ENCODE measurements at places on chromosomes 16 and 17.
A peak's percentile ranks its signal among the peaks of the same experiment; 100 is the strongest.

GRCh38 chr17:74730491-74731346 lies 6.3 kb upstream of the RAB37 start:
- DNase-seq: no peak

DNA sequence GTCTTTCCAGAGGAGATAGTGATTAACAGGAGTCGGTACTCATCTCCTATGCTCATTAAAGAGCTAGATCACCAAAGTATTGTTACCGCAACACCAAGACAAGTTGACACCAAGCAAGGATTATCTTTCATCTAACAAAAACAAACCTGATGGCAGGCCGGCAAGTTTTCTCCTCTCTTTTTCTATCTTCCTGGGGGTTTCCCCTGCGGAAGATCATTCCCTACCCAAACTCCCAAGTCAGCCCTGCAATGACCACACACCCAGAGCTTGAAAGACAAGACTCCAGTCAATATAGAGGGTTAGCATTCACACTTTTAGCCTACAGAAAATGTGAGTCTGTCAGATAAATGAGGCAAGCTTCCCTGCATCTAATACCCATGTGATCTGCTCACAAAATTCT lies 312.1 kb downstream of the SOX9 start:
- DNase-seq: no peak

DNA sequence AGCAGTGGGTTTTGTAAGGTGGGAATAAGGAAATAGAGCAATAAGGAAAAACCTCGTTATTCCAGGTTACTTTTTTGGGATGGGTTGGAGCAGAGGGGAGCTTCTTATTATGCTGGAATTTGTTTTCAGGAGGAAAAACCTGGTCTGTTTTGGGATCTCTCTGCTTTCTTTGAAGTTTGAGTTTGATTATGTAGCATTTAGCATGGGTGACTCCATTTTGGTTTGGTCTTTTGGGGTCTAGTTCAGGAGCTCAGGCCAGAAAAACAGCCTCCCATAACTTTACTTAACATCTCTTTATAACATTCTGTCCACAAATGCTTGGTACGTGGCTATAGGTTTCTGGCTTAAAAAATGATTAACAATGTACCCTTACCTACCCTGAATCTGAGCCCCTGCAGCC lies 8.5 kb upstream of the ZG16 start:
- no peak for DNase-seq

DNA sequence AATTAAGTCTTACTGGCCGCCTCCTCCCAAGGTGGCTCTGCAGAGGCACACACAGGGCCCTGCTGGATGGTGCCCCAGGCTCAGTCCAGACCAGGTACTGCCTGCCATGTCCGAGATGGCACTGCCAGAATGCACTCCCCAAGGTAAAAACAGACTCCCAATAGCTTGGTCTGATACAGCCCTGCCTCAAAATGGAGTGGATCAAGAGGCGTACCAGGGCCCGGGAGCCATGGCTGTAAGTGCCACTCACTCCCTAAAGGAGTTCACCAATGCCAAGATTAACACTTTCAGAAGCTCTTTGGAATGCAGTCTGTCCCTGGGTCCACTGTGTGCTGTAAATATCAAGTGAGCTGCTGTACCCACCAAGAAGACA lies 576 bp upstream of the MYO18A start:
- DNase-seq: no peak

GRCh38 chr16:60945225-60945624 lies 1091.0 kb downstream of the CDH8 start:
- DNase-seq: peak; percentile 5

DNA sequence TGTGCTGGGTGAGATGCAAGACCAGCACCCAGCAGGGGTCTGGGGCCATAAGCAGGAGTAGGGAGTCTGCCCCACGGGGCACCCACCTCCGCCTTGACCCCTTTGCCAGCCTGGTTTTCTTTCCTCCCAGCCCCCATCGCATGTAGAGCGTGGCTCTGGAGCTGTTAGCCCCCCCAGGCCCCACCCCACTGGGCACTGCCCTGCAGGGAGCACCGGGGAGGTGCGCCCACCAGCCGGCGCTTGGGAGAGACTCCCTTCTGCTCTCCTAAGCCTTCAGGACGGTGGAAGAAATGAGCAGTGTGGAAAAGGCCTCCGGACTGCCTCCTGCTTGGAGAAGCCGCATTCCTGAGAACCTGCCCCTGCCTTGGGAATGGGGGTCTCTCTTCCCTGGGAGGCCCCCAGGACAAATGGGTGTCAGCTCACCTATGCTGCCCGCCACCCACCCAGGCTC lies 186.2 kb downstream of the IRF8 start:
- DNase-seq: no peak

- no peak for DNase-seq
Observed at GRCh38 chr17:17994271-17995069, 21.8 kb downstream of the DRC3 start.

DNA sequence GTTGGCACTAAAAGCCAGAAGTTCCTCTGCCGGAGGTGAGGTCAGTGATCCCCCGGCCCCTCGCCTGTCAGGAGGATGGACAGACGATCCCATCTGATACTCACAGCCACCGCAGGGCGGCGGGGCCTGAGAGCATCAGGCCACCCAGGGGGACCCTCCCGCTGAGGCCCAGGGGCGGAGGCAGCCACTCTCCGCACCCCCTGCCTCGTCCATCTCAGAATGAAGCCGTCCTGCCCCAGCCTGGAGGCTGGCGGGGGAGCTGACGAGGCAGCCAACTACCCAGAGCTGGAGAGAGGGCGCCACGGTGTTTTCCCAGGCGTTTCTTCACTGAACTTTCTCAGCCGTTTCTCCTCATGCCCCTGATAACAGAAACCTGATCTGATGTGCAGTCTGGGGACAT lies 22.6 kb downstream of the TPSD1 start:
- DNase-seq: no peak

GRCh38 chr17:41456204-41456603 lies 11.0 kb downstream of the KRT32 start:
- no peak for DNase-seq

- DNase-seq: no peak
Observed at GRCh38 chr17:57294629-57295501, 38.5 kb downstream of the MSI2 start.

GRCh38 chr16:30947859-30948666 lies 805 bp upstream of the ORAI3 start:
- DNase-seq: peak; percentile 92

- no peak for DNase-seq
Observed at GRCh38 chr17:9402590-9403199, 172.9 kb downstream of the STX8 start.

DNA sequence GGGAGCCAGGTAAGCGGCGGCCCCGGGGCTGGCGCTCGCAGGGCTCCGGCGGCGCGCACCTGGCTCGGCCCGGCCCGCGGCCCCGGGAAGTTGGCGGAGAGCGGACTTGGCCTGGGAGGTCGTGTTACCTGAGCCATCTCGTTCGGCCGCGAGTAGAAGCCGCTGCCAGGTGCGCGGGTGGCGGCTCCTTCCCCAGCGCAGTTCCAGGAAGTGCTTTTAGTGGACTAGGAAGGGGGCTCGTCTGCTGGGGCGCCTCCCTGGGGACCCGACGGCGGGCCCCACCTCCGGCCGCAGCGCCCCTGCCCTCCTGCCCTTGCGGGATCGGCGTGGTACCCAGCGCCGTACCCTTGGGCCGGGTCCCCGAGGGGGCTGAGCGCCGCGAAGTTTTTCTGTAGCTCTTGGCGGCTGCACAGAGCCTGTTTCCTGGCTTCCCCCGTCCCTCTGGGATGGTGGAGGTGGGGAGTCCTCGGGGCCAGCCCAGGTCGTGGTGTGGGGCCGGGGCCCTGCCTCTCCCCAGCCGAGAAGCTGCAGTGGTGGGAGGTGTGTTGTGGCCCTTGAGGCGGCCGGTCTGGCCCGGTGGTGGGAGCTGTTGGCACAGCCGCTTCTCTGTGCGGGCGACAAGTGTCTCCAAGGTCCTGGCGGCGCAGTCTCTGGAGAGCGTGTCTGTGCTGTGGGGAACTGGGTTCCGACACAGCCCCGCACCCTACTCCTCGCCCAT lies 96.9 kb downstream of the RAB11FIP4 start:
- DNase-seq: peak; percentile 24

- DNase-seq: peak; percentile 57
Observed at GRCh38 chr16:84281074-84281473, 13.6 kb upstream of the WFDC1 start.

GRCh38 chr17:44780161-44780560 lies 21.4 kb downstream of the ADAM11 start:
- no peak for DNase-seq

DNA sequence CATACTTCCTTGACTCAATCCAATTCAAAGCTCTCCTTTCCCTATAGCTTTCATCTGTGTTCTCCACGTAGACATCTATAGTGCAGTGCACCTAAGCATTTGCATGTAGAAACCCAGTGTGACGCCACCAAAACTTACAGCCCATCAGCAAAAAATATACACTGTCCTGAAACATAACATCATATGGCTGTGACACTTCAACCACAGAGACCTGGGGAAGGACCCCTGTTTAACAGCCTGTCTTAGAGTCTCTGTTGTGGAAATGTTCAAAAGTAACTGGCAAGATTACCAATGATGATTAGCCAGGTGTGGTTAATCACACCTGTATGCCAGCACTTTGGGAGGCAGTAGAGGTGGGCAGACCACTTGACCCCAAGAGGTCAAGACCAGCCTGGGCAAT lies 22.2 kb downstream of the GSPT1 start:
- DNase-seq: no peak

- DNase-seq: no peak
Observed at GRCh38 chr16:53933407-53933806, 229.5 kb downstream of the FTO start.

DNA sequence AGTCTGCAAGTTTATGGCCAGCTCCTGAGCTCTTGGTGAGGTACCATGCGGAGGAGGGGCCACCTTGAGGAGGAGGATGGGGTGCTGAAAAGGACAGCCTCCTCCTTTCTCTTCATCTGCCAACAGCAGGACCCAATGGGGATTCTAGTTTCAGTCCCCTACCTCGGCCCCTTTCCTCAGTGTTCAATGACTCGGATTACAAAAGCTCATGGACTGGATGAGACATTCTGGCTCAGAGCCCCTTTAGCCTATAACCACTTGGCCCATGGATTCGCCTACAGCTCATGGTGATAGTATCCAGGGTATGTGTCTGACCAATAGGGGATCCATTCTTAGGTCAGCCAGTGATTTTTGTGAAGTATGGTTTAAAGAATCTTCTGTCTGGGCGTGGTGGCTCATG lies 8.5 kb upstream of the PIK3R6 start:
- no peak for DNase-seq

DNA sequence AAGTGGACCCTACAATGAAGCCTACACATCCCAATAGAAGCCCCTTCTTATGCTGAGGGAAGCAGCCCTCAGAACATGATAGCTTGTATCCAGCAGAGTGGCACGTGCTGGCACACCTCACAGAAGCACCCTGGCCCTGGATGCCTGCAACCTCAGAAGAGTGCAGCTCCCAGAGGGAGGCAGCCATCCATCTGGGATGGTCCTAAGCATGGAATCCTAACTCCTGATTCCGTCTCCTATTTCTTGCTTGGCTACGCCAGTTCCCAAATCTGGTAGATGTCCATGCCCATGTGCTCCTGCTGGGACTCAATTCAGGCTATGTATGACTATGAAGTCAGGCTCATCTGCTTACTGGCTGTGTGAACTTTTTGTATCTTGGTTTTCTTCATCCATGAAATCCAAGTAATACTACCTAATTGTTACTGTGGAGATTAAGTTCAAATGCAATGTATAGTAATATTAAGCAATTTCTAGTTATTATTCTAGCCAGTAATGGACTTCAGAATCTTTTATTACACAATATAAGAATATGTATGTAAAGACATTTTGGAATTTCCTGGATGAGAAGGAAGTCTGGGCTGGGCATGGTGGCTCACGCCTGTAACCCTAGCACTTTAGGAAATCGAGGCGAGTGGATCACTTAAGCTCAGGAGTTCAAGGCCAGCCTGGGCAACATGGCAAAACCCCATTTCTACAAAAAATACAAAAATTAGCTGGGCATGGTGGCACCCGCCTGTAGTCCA lies 32.4 kb downstream of the SIAH1 start:
- no peak for DNase-seq

DNA sequence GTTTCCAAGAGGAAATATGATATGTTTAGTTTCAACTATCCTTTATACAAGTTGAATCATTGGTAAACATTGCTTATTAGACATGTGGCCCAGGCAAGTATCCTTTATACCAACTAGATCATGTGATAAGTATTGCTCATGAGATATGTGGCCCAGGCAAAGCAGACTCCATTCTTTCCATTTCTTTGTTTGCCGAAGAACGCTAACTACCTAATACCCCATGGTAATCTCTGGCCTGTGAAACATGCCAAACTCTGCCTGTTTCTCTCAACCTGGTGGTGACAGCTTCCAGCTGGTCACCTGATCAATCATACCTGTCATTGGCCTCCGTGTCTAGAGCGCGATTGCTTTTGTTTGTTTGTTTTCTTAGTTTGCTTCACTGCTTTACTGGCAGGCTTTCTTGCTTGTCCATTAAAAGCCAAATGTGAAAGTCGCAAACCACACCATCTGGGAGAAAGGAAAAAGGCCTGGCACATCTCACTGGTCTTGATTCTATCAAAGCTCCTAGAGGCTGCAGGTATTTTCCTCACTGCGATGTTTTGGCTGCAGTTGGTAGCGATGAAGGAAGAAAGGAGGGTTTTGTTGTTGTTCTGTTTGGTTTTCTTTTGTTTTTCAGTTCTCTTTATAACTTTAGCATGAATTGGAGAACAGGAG lies 686.2 kb downstream of the KCNJ2 start:
- DNase-seq: peak; percentile 3

- no peak for DNase-seq
Observed at GRCh38 chr16:49587511-49587910, 213.9 kb downstream of the C16orf78 start.

GRCh38 chr17:80895366-80895765 lies 96.3 kb upstream of the CHMP6 start:
- DNase-seq: no peak

- no peak for DNase-seq
Observed at GRCh38 chr17:43359469-43360110, 39.2 kb upstream of the ARL4D start.

DNA sequence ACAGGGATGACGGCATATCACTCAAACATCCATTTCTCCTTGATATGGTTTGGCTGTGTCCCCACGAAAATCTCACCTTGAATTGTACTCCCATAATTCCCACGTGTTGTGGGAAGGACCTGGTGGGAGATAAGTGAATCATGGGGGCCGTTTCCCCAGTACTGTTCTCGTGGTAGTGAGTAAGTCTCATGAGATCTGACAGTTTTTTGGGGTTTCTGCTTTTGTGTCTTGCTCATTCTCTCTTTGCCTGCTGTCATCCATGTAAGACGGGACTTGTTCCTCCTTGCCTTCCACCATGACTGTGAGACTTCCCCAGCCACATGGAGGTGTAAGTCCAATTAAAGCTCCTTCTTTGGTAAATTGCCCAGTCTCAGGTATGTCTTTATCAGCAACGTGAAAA lies 30.3 kb downstream of the TRAP1 start:
- no peak for DNase-seq

DNA sequence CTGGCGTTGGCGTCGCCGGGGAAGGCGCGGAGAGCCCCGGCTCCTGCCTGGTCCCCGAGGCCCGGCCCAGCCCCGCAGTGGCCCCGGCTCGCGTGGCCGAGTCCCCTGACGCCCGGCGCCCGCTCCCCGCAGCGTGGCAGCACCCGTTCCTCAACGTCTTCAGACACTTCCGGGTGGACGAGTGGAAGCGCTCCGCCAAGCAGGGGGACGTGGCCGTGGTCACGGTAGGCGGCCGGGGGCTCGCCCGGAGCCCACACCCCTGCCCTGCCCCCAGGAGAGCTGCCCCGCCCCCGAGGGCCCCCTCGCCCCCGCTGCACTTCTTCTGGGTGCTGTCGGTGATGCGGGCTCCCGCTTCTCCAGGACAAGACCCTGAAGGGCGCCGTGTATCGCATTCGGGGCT lies 466 bp downstream of the WDR90 start:
- DNase-seq: no peak
